Tibial nerve (tissue), 4 donors: ENCODE measurements at places on chromosomes 2 and 18.

DNA sequence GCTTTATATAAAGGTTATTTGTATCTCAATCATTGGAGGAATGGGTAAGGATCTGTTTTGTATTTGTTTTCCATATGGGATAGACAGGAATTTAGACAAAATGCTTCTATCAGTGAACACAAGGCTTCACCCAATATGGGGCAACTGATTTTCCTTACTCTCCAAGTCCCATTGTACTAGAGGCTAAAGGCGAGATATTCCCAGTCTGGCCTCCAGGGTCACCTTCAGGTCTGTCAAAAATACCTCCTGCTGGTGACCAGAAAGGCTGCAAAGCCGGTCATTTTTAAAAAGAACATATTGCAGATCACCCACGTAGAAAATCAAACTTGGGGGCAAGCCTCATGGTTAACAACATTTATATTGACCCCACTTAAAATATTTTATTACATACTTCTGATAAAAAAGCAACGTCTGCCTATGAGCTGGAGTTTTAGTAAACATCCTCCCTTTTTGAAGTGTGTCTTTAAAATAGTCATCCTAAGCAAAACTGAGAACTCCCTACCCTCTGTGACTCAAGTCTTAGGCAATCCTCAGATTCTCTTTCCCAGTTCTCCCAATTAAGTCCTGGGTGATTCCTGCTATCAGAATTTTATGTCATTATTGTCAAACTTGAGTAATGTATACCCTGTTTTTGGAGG lies 276.6 kb downstream of the MREG start:
- no peaks in the 10 kb centered on the region for H3K27me3 ChIP-seq
- H3K4me3 ChIP-seq: no peak overlapping the region
- H3K36me3 ChIP-seq: no peaks in the 10 kb centered on the region

GRCh38 chr18:79458131-79458838 lies 62.6 kb downstream of the NFATC1 start:
- H3K36me3 ChIP-seq: peaks cover 71% of the 10 kb centered on the region
- no peaks in the 10 kb centered on the region for H3K27me3 ChIP-seq
- DNase-seq: peak; percentile 61
- H3K27ac ChIP-seq: peak overlapping the region; percentile 70
- H3K4me3 ChIP-seq: no peak overlapping the region

- no peaks in the 10 kb centered on the region for H3K4me1 ChIP-seq
- no peaks in the 10 kb centered on the region for H3K27me3 ChIP-seq
- H3K36me3 ChIP-seq: peaks cover 5% of the 10 kb centered on the region
- H3K27ac ChIP-seq: no peak overlapping the region
- DNase-seq: no peak
- no peak overlapping the region for H3K4me3 ChIP-seq
Observed at GRCh38 chr2:144261966-144262365, 258.0 kb downstream of the ZEB2 start.

- H3K4me1 ChIP-seq: no peaks in the 10 kb centered on the region
- H3K27me3 ChIP-seq: no peaks in the 10 kb centered on the region
- H3K27ac ChIP-seq: no peak overlapping the region
Observed at GRCh38 chr2:185181901-185182300, 556.7 kb upstream of the FSIP2 start.

GRCh38 chr18:13501891-13502290 lies 224.5 kb downstream of the FAM210A start:
- H3K4me1 ChIP-seq: peaks cover 30% of the 10 kb centered on the region
- no peak overlapping the region for H3K27ac ChIP-seq

- no peak overlapping the region for H3K4me3 ChIP-seq
- DNase-seq: no peak
- H3K36me3 ChIP-seq: no peaks in the 10 kb centered on the region
- peaks cover 21% of the 10 kb centered on the region for H3K27me3 ChIP-seq
- H3K4me1 ChIP-seq: no peaks in the 10 kb centered on the region
Observed at GRCh38 chr2:233938676-233939370, 21.6 kb downstream of the TRPM8 start.

DNA sequence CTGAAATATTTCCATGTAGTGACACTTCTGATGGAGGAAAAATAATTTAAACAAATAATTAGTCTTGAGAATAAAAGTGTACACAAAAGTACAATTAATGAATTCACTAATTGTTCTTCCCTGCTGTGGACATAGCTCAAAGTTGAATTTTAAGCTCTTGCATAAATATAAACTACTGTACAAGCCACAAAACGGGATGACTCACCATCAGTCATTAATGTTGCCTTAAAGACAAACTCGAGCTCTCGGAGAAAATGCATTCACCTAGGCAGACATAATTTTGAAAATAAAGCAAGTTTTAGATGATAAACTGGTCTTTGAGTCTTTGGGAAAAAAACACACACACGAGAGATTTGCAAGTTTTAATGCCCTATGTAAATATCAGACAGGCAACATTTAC lies 436.4 kb downstream of the ZNF521 start:
- no peak for DNase-seq
- no peaks in the 10 kb centered on the region for H3K4me1 ChIP-seq
- H3K27ac ChIP-seq: no peak overlapping the region
- no peak overlapping the region for H3K4me3 ChIP-seq
- no peaks in the 10 kb centered on the region for H3K27me3 ChIP-seq

GRCh38 chr18:23585007-23585871 lies 1.1 kb downstream of the NPC1 start:
- peak overlapping the region; percentile 59 for H3K4me3 ChIP-seq
- no peaks in the 10 kb centered on the region for H3K27me3 ChIP-seq
- no peaks in the 10 kb centered on the region for H3K36me3 ChIP-seq
- DNase-seq: no peak

GRCh38 chr18:48013162-48013561 lies 82.7 kb upstream of the SMAD2 start:
- H3K27ac ChIP-seq: no peak overlapping the region
- H3K27me3 ChIP-seq: no peaks in the 10 kb centered on the region
- no peak for DNase-seq
- H3K4me1 ChIP-seq: no peaks in the 10 kb centered on the region

DNA sequence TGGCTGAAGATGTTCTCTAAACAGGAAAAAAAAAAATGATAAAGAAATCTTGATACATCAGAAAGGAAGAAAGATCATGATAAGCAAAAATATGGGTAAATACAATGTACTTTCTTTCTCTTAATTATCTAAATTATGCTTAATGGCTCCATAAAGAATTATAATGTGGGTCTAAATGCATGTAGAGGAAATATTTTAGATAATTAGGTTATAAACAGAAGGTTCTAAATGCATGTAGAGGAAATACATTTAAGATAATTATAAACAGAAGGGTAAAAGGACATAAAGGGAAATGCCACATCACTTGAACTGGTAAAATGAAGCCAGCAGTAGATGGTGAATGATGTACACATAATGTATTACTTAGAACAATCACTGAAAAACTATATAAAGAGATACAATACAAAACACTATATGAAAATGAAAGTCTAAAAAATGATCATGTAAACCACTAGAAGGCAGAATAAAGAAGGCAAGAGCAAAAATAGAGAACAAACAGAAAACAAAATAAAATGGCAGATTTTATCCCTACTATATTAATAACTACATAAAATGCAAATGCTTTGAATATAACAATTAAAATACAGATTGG lies 308.4 kb upstream of the CDH2 start:
- H3K4me3 ChIP-seq: no peak overlapping the region
- no peaks in the 10 kb centered on the region for H3K27me3 ChIP-seq
- DNase-seq: no peak
- H3K36me3 ChIP-seq: no peaks in the 10 kb centered on the region
- H3K27ac ChIP-seq: no peak overlapping the region
- no peaks in the 10 kb centered on the region for H3K4me1 ChIP-seq

GRCh38 chr2:105468582-105469042 lies 69.8 kb upstream of the FHL2 start:
- no peaks in the 10 kb centered on the region for H3K36me3 ChIP-seq
- no peaks in the 10 kb centered on the region for H3K27me3 ChIP-seq
- H3K27ac ChIP-seq: no peak overlapping the region
- H3K4me1 ChIP-seq: no peaks in the 10 kb centered on the region

- DNase-seq: no peak
- H3K4me1 ChIP-seq: no peaks in the 10 kb centered on the region
- H3K36me3 ChIP-seq: no peaks in the 10 kb centered on the region
- no peak overlapping the region for H3K27ac ChIP-seq
- no peak overlapping the region for H3K4me3 ChIP-seq
Observed at GRCh38 chr2:46144133-46144800, 152.9 kb upstream of the EPAS1 start.

- no peaks in the 10 kb centered on the region for H3K4me1 ChIP-seq
- no peak overlapping the region for H3K4me3 ChIP-seq
- no peaks in the 10 kb centered on the region for H3K27me3 ChIP-seq
Observed at GRCh38 chr2:16130906-16131400, 190.6 kb downstream of the MYCN start.

GRCh38 chr18:23693846-23694245 lies 4.6 kb downstream of the LAMA3 start:
- H3K27ac ChIP-seq: no peak overlapping the region
- H3K36me3 ChIP-seq: no peaks in the 10 kb centered on the region
- peaks cover 4% of the 10 kb centered on the region for H3K4me1 ChIP-seq
- no peak for DNase-seq

DNA sequence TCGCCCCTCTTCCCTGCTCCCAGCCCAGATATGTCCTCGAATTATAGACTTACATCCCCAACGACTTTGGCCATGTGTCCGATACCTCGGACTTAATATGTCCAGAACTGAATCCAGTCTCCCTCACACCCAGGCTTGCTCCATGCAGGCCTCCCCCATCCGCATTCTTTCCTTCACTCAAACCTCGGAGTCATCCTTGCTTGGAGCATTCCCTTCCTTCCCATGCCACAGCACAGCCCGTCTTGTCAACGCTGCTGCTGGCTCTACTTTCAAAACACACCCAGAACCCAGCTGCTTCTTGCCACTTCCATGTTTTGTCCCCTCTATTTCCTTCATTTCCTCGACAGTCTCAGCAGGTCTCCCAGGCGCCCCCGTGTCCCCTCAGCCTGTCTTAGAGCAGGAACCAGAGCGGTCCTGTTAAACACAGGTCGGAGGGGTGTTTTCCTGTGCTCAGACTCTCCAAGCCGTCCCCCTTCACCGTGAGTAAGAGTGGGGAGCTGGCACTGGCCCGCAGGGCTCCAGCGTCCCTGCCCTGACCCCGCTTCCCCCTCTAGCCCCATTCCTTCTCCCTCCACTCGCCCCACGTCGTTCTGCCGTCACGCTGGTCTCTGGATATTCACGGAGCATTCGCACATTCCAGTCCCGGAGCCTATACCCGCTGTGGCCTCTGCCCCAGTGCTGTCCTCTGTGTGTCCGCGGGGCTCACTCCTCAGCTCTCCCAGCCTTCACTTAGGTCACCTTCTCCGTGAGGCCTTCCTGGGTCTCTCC lies 54.4 kb downstream of the VAPA start:
- H3K36me3 ChIP-seq: no peaks in the 10 kb centered on the region
- H3K4me3 ChIP-seq: no peak overlapping the region
- H3K27me3 ChIP-seq: no peaks in the 10 kb centered on the region
- DNase-seq: no peak

GRCh38 chr18:27546991-27547390 lies 361.9 kb upstream of the CHST9 start:
- H3K4me1 ChIP-seq: no peaks in the 10 kb centered on the region
- no peak overlapping the region for H3K4me3 ChIP-seq
- no peak overlapping the region for H3K27ac ChIP-seq
- no peak for DNase-seq

DNA sequence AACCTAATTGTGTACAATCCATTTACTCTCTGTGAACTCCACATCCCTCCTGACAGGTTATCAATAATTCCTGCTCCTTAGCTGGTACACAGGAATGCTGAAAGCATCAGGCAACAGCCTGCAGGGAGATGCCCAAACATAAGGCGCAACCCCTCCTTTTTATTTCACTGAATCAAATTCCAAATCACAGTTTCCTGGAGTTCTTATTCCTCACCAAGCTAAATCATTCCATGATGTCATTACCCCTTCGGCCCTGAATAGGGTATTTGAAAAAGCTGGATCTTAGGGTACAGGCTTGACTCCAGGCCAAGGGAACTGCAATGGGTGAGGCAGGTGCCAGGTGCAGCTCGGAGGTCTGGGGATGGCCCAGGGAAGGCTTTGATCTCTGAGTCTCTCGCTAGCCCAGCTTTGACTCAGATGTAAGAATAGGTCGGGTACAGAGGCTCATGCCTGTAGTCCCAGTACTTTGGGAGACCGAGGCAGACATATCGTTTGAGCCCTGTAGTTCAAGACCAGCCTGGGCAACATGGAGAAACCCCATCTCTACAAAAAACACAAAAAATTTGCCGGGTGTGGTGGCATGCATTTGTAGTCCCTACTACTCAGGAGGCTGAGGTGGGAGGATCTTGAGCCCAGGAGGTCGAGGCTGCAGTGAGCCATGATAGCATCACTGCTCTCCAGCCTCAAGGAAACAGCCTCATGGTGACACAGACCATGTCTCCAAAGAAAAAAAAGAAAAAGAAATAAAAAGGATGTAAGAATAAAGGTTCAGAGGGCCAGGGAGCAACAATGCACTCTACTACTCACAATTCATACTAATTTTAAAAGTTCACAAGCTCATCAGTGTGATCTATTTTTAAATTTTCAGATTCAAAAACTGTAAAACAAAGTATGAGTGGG lies 6.8 kb downstream of the FHL2 start:
- no peaks in the 10 kb centered on the region for H3K27me3 ChIP-seq
- H3K36me3 ChIP-seq: no peaks in the 10 kb centered on the region
- no peak overlapping the region for H3K27ac ChIP-seq
- DNase-seq: no peak
- H3K4me3 ChIP-seq: no peak overlapping the region

- peaks cover 54% of the 10 kb centered on the region for H3K4me1 ChIP-seq
- no peak for DNase-seq
- no peaks in the 10 kb centered on the region for H3K27me3 ChIP-seq
Observed at GRCh38 chr18:76432274-76432755, 62.7 kb downstream of the ZNF516 start.

- H3K36me3 ChIP-seq: no peaks in the 10 kb centered on the region
- H3K4me3 ChIP-seq: no peak overlapping the region
- no peak for DNase-seq
- no peaks in the 10 kb centered on the region for H3K27me3 ChIP-seq
- H3K27ac ChIP-seq: no peak overlapping the region
Observed at GRCh38 chr2:25494616-25495015, 152.9 kb upstream of the DNMT3A start.

- H3K36me3 ChIP-seq: no peaks in the 10 kb centered on the region
- no peaks in the 10 kb centered on the region for H3K27me3 ChIP-seq
- DNase-seq: no peak
- no peak overlapping the region for H3K27ac ChIP-seq
- no peak overlapping the region for H3K4me3 ChIP-seq
Observed at GRCh38 chr2:164024396-164024795, 288.6 kb upstream of the FIGN start.

DNA sequence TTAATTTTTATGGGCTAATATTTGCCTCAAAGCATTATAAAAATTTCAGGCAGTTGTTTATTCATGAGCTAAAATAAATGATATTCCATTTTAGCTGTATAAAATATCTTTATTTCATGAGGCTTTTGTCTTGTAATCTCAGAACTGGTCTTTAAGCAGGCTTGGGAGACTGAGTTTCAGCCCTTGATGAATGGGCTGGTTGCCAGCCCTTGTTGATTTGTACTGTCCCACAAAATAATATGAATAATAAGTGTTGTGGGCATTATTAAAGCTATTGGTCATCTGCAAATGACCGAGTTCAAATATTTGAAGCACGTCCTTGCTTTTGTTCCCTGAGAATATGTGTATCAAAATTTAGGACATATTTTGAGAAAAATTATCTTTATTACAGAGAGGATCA lies 18.2 kb downstream of the INPP1 start:
- H3K36me3 ChIP-seq: peaks cover 19% of the 10 kb centered on the region
- no peaks in the 10 kb centered on the region for H3K27me3 ChIP-seq
- no peak overlapping the region for H3K4me3 ChIP-seq
- H3K4me1 ChIP-seq: peaks cover 36% of the 10 kb centered on the region
- no peak overlapping the region for H3K27ac ChIP-seq
